GM23338 (cell line): ENCODE measurements at places on chromosomes 1 and 21.

DNA sequence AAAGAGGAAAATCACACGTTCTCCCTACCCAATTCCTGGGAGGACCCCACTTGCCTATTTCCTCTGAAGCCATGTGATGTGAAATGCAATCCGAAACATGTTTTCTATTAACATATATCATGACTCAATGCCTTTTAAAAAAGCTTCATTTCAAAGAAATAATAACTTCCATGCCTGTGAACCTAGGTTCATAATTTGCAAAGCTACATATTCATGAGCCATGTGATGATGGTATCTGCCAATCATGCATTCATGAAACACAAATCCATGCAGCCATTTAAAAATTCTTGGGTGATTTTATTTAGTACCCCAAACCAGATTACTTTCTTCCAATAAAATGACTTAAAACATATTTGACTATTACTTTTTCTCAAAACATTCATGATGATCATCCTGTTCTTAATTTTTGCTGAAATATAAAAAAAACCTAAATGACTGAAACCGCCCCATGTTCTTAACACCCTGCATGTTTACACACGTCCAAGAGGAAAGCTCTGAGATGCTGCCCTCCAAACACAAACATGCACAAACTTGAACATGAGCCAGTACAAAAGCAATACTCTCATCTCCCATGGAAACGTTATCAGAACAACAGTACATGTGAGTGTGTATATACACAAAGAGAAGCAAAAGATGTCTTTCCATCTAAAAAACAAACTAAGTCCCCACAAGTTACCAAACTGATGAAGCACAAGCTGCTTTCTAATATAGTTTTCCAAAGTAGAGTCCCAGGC lies 140.1 kb downstream of the TGFBR3 start:
- DNase-seq, result no peak

GRCh38 chr1:90192408-90192807 lies 197.5 kb downstream of the ZNF326 start:
- no peak for DNase-seq

GRCh38 chr1:203089651-203090045 lies 3.8 kb upstream of the MYOG start:
- DNase-seq, result peak; percentile 34

DNA sequence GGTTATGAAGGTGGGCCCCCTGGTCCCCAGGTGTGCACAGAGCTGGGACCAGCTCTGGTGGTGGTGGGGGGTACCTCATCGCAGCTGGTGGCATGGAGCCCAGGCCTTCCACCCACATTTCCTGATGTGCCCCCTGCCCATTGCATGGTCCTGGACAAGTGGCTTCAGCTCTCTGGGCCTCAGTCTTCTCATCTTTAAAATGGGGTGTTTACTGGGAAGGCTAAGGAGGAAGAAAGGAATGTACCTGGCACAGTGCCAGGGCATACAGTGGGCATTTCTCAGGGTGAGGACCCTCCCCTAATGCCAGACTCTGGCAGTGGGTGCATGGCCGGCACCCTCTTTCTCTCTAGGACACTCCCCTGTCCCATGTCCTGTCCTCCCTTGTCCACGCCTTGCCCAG lies 7.5 kb downstream of the CLCNKB start:
- no peak for DNase-seq

DNA sequence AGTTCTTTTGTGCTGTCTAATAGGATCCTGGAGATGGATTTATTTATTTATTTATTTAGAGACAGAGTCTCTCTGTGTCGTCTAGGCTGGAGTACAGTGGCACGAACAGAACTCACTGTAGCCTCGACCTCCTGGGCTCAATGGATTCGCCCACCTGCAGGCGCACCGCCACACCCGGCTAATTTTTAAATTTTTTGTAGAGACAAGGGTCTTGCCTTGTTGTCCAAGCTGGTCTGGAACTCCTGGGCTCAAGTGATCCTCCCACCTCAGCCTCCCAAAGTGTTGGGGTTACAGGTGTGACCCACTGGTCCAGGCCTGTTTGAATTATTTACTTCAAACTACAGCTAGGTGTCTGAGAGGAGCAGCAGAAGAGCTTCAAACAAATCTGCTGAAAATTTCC lies 9.6 kb upstream of the SPEN start:
- no peak for DNase-seq

DNA sequence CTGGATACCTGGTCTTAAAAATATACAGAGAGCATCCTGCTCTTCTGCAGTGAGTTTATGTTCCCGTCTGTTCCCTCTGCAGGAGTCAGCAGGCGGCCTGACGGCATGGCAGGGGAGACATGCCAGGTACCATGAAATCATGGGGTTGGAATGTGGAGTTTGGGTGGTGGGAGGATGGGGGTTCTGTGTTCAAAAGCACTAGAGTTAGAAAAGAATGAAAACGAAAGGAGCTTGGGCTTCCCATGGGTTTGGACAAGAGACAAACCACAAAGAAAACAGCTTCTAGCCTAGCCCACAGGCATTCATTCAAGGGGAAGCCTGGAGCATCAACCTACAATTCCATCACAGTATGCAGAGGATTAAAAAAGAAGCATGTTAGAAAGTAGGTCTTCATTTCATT lies 59.9 kb downstream of the WARS2 start:
- DNase-seq, result peak; percentile 60

GRCh38 chr1:151165281-151165737 lies 393 bp downstream of the LYSMD1 start:
- peak; percentile 88 for DNase-seq

- peak; percentile 84 for DNase-seq
These were observed at the start of gene SLC44A3 for GRCh38 chr1:94819945-94820746. TSS of gene SLC44A3 (plus strand) at chr1:94820357. CDS start at chr1:94820452, 95 bp downstream.

GRCh38 chr1:98931128-98931835 lies 73.4 kb downstream of the PLPPR5 start:
- no peak for DNase-seq

GRCh38 chr1:47211796-47212269 lies 20.2 kb downstream of the TAL1 start:
- DNase-seq, result peak; percentile 56

DNA sequence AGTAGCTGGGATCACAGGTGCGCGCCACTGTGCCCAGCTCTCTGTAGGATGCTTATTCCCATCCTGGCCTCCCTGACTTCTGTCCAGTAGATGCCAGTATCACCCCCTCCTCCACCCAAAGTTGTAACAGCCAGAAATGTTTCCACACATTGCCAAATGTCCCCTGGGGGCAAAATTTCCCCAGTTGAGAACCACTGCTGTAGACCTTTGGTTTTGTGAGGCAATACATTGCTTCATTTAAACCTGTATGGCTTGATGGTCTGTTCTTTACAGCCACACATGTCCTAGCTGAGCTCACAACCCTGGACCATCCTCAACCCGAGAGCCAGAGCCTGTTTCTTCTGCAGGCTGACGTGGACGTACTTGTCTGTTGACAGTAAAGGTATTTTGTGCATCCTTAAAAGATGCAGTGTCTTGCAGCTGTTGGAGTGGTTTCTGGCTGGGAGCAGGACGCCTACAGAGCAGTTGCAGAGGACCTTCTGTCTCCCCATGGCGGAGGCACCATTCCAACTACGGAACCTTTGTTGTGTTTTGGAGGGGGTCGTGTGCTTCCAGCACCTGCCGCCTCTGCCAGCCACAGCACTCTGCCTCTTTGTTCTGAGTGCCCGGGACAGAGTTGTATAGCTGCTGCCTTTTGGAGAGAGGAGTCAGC lies 26.6 kb downstream of the DOP1B start:
- no peak for DNase-seq

GRCh38 chr21:34520764-34521508 lies 8.9 kb upstream of the KCNE1 start:
- DNase-seq, result no peak

GRCh38 chr1:225524570-225524969 lies 96.7 kb upstream of the LBR start:
- DNase-seq, result no peak

DNA sequence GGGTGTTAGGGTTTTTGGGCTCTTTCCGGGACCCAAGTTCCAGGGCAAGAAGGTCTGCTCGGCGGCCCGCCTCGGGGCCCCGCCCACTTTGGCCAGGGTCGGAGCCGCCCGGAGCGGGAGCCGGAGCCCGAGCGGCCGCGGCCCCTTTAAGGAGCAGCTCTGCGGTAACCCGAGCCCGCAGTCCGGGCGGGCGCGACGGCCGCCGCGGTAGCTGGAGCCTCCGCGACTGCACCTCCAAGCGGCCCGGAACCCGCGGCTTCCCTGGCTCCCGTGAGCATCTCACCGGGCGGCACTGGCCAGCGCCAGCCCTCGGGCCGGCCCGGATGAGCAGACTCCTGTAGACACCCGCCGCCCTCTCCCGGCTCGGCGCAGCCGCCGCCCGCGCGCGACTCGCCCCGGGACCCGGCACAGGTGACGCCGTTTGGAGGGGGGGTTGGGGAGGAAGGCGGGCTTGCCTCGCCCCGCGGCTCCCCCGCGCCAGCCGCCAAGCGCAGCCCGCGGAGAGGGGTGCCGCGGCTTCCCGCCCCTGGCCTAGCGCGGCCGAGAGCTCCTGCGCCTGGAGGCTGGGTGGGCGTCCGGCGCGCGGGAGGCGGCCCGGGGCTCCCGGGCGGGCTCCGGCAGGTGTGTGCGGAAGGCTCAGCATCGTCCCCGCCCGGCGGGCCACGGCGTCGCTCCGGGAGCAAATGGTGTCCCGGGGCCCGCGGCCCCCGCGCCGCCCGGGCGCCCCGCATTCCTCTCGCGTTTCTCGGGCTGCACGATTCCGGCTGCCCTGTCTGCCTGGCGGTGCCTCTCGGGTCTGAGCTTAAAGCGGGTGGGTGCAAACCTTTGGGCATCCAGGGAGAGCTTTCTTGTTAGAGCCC lies at the start of gene TLCD4:
TLCD4 (plus strand) TSS at position 149 of the 860 bp plus-strand sequence. CDS start 26,547 bp downstream, outside the sequence.
- peak; percentile 88 for DNase-seq

DNA sequence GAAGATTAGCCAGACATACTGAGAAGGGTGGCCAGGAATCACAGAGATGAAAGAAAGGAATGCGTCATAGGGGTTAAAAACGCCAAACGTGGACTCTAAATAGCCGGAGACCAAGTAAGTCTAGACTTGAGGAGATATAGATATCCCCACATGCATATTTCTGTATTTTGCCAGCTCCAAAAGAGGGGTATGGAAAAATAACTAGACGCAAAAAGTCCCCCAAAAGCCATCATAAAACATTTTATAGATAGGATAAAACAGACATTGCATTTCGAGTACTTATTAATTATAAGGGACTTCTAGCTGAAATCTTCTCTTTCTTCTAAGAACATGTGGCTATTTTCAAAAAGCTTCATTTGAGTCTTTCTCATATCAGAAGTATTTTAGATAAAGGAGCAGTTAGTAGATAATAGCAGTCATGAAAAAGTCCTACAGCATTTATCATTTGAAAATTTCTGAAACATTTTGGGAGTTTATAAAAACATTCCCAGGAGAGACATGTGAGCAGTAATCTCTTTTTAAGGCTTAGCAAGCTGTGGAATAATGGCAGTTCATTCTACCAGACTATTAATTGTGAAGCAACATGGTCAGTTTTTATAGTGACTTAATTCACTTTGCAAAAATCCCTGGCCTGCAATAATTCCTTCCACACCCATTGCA lies 6.1 kb downstream of the KIF26B start:
- no peak for DNase-seq

- DNase-seq, result no peak
These were observed 30.8 kb downstream of the TRIM67 start for GRCh38 chr1:231192620-231193163.

GRCh38 chr1:13808729-13809131 lies 108.7 kb downstream of the PRDM2 start:
- DNase-seq, result no peak

GRCh38 chr1:172321451-172321850 lies 99.0 kb upstream of the C1orf105 start:
- DNase-seq, result no peak

DNA sequence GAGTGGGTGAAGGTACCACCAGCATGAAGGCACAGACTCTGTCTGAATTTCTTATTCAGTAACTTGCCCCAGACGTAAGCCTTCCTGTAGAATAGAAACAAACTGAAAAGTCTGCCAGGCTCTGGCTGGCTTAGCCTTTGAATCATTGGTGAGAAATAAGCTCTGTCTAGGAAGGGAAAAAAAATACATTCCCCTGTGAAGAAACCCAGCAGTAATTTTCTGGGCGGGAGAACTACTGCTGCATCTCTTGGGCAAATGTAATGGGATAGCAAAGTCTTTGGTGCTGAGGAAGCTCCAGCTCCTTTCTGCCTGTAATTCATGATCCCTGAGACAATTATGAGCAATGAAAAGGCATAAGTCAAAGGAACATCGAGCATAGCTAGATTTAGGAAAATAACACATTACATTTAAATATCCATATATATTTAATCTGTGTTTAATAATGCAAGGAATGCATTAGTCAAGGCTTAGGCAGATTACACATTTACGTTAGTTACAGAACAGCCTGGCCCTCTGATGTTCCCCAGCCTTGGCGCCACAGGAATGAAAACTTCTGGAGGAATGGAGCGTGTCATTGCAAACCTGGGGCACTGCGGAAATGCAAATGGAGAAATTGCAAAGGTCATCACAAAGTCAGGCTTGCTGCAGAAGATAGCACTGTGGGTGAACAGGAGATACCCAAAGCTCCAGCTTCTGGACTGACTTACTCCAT lies 216.3 kb upstream of the CAMK1G start:
- DNase-seq, result no peak

- DNase-seq, result no peak
These were observed 93.3 kb downstream of the IGSF21 start for GRCh38 chr1:18200918-18201317.

- DNase-seq, result peak; percentile 83
These were observed 18.5 kb downstream of the SH3BP5L start for GRCh38 chr1:248807067-248807737.

- no peak for DNase-seq
These were observed 182.0 kb downstream of the LMX1A start for GRCh38 chr1:165174491-165174890.

DNA sequence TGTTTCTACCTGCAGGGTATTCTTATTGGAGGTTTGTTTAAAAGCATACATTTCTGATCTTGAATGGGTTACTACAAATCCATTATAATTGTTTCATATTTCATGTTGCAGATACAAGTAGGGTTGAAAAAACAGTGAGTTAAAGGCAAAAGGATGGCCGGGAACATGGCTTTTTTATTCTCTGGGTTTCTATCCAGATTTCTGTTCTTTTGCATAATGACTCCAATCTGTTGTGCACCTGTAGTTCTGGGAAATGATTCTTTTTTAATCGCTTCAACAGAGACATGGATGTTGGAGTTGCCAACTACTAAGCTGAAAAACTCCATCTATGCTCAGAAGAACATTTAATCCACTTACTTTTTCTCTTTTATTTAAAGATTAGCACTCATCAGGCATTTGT lies 2.7 kb upstream of the ADAMTS1 start:
- no peak for DNase-seq

GRCh38 chr1:203058676-203058935 lies 27.2 kb downstream of the MYOG start:
- DNase-seq, result no peak

GRCh38 chr21:42530167-42530518 lies 16.5 kb downstream of the SLC37A1 start:
- DNase-seq, result no peak

GRCh38 chr1:217910791-217911320 lies 279.7 kb downstream of the SPATA17 start:
- no peak for DNase-seq

DNA sequence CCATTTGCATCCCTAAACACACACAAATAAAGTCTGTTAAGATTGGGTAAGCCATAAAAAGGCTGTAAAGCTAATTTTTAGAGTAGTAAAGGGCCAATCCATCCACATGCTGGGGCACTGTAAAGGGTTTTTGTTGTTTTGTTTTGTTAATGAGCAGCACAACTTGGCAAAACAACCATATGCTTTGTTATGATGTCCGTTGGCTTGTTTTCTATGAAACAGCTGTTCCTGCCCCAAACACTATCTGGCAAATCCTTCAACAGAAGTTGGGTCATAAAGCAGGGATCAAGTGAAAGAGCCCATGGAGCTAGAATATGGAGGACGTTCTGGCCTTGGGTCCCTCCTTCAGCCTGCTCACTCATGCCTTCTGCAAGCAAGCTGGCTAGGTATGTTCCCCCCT lies 183.6 kb downstream of the APP start:
- DNase-seq, result no peak

GRCh38 chr1:40592107-40592803 lies 60.8 kb downstream of the ZNF684 start:
- DNase-seq, result peak; percentile 61
